ENCODE measurements at places on chromosomes 13 and 19.
A peak's percentile ranks its signal among the peaks of the same experiment; 100 is the strongest.

DNA sequence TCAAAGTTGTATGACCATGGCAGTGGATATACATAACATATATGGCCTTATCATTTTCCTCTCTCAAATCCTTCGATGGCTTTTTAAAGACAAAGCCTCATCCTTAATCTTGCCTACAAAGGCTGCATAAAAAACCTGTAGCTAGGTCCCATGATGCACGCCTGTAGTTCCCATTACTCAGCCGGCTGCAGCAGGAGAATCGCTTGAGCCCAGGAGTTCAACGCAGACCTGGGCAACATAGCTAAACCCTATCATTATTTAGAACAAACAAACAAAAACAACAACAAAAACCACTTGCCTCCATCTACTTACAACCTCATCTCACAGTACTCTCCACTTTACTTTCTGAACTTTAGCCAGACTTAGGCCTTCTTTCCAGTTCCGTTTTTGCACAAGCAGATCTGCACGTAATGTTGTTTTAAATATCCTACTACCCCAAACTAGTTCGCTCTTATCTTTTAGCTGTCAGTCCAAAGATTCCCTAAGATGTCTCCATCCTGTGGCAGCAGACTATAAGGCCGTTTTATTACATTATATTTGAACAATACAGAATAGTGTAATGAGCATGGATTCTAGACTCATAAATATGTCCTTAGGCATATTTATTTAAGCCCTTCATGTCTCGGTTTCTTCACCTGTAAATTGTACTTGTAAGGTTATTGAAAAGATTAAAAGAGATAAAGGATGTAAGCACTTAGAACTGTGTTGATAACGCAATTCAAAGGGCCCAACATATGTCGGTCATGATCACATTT is 969 bp upstream of the POMP start:
- DNase-seq = no peak

DNA sequence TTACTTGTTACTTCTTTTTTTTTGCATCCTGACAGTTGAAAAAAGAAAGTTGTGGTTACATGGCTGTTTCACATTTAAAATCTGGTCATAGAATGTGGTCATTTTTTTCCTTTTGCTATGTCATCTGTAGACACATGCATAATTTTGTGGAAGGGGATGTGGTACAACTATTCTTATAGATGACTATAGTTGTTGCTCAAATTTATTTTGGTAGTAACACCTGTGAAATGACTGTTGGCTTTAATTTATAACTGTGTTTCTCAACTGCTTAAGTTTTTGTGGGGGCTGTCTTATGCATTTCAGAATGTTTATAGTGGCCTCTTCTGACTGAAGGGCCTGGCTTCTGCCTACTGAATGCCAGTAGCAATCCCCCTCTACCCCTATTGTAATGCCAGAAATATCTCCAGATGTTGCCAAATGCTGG is 130.5 kb downstream of the PAN3 start:
- no peak for DNase-seq

- no peak for DNase-seq
These were observed 53.4 kb downstream of the FLT1 start for GRCh38 chr13:28441529-28441928.

GRCh38 chr19:45613926-45614725 is 12.1 kb upstream of the GPR4 start:
- DNase-seq = peak; percentile 23

DNA sequence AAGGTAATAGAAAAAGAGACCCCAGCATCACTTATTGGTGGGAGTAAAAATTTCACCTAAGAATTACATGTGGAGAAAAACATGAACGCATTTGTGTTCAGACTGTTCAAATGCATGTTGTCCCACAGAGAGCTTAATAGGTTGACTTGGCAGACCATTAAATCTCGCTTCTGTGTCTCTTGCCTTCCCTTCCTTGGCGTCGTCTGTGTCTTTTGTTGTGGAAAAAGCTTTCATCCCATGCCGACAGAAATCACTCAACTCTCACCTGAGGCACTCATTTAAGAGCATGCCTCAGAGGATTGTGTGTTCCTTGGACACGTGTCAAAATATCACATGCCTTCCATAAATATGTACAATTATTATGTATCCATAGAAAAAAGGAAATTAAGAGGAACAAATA is 24.4 kb upstream of the CACNA1A start:
- no peak for DNase-seq

All from activated CD4-positive, alpha-beta T cell treated with anti-CD3 and anti-CD28 coated beads for 24 hours (primary cell).